ENCODE measurements at places on chromosomes 7 and 10.
A peak's percentile ranks its signal among the peaks of the same experiment; 100 is the strongest.

GRCh38 chr7:155741805-155742204, 70.5 kb downstream of the SHH start:
- no peak for DNase-seq

GRCh38 chr7:25855854-25856782, 295.9 kb upstream of the NFE2L3 start:
- DNase-seq: no peak

DNA sequence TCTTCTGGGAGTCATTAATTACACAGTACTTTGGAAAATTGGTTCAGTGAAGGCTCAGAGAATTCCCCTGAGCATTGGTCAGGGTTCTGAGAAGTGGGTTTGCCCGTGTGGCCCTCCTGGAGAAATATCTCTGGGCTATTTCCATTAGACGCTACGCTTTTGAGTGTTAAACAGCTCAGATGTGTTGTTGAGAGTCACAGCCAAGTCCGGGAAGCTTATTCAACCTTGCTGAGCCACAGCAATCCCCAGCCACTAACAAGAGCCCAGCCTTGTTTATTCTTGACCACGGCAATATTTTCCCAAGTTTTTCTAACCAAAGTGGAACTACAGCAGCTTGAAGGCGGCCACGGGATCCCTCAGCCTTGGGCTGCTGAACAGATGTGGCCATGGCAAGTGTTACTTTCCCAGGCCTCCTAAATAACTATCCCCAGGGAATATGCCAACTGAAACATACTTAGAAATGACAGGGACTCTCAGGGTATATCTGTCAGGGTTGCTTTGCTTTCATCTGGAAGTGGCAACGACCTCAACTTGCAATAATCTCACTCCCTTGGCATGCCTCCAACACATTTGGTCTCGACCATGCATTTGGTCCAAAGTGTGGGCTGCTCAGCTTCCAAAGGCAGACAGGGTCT, 214.7 kb downstream of the EMX2 start:
- DNase-seq: no peak

GRCh38 chr10:47349941-47350371, 1.8 kb downstream of the RBP3 start:
- DNase-seq: no peak

GRCh38 chr7:69598487-69599285, 411 bp downstream of the AUTS2 start:
- DNase-seq: no peak

- no peak for DNase-seq
These were observed 14.2 kb upstream of the NMT2 start for GRCh38 chr10:15182540-15183207.

DNA sequence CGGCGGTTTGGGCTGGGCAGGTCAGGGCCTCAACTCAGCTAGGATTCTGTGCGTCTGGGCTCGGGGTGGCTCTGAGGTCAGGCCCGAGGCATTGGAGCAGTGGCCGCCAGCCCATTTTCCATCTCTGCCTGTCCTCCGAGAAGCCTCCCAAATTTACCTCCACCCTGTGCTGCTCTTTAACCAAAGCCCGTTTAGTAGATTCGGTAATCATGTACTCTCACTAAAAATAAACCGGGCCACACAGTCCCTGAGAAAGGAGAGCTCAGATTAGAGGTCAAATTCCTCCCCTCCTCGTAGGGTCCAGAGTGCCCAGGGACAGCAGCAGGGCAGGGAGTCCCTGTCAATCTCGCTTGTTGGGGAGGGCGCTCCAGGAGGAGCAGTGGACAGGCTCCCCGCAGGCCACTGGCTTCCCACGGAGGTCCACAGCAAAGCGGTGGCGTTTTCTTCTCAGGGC, 88.7 kb upstream of the CHST15 start:
- DNase-seq: no peak

- no peak for DNase-seq
These were observed 144.7 kb upstream of the SEMA3A start for GRCh38 chr7:84339306-84339705.

- DNase-seq: no peak
These were observed 21.3 kb upstream of the CLDN4 start for GRCh38 chr7:73809467-73809951.

GRCh38 chr10:113524120-113524519, 28.7 kb upstream of the HABP2 start:
- DNase-seq: no peak

DNA sequence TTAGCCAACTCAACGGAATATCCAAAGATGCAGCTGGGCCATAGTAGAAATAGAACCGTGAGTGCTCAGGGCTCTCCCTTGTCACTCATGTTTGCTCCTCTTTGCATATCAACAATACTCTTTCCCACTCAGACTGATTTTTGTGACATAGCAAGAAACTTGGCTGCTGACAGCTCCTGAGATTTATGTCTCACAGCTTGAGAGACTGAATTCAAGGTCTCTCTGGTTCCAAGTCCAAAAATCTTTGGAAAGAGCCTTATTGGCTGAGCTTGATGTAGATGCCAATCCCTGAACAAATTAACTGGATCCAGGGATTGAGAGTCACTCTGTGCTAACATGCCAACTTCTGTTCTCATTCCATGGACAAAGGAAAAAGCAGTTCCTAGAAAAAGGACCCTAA, 30.4 kb downstream of the LSM5 start:
- DNase-seq: no peak

DNA sequence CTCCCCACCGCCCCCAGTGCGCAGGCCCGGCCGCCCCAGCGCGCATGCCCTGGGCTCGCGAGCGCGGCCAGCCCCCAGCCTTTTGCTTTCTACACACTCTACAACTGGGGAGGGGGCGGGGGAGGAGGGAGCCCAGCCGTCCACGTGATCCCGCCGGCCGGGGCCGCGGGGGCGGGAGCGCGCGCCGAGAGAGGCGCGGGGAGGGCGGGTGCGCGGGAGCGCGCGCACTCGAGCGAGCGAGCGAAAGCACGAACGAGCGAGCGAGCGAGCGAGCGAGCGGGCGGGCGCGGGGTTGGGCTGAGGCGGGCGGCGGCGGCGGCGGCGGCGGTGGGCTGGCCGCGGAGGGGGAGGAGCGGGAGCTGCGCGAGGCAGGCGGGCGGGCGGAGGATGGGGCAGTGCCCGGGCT, at the start of gene AUTS2:
Gene AUTS2, plus strand, starts transcription at position 395 of the 406 bp plus-strand sequence. CDS start 1,179 bp downstream, outside the sequence.
- peak; percentile 54 for DNase-seq

DNA sequence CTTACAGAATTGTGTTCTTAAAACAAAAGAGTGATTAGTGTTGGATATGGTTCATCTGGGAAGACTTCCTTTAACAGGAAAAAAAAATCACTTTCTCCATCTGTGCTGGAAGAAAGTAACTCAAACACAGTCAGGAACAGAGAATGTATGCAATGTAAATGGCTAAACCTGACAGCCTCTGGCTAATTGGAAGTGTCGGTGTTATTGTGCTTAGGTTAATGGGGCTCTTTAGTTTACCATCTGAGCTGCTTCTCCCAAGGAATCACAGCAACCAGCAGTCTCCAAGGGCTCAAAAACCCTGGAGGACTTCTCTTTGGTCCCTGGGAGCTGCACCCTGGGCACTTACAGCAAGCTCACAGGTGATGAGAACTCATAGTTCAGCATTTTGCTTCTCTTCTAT, 724.5 kb downstream of the LRMDA start:
- no peak for DNase-seq

DNA sequence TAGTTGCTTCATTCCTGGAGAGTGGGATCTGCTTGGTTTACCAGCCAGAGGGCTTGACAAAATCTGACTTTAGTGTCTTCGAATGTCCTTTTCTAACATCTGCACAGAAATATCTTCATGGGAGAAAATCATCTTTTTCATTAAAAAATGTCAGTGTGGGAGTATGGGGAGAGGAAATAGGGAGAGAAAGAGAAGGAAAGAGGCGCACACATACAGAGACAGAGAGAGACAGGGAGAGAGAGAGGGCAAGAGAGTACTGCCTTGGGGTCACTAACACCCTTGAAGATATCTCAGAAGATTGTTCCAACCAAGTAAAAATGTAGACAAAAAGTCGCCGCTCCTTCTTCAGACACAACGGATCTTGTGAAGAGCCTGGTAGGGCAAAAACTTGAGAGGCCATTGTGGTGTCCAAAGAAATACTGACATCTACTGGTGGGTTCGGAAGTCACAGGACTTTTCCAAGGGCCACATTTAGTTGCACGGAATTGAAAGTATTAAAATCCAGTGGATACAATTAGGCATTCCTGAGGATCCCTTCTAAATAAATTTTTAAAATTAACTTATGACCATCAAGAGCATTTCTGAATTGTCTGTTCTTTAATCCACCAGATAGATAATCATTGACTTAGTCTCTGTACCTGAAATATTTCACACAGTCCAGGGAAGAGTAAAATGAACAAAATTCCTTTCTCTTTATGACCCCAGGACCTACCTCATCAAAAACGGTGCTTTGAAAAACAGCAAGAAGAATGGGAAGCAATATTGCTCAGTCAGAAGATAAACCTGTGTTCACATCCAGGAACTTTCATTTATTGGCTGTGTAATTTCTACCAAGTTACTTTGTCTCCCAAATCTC, 29.7 kb downstream of the VIM start:
- peak; percentile 67 for DNase-seq

DNA sequence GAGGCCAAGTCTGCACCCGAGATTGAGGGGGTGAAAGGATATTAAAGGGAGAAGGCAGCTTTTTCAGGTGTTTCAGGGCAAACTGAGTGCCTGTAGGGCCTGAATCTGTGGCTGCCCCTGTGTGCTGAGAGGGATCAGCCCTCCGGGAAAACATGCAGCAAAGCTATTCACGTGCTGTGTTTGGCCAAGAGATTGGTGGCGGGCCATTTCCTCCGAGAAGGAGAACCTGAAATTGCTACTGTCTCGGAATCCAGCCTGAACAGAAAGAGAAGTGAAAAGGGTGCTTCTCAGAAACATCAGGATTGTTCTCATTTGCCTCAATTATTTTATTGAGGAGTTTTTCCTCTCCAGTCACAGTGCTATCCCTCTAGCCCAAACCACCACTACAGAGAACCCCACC, 16.0 kb downstream of the GIMAP5 start:
- no peak for DNase-seq

DNA sequence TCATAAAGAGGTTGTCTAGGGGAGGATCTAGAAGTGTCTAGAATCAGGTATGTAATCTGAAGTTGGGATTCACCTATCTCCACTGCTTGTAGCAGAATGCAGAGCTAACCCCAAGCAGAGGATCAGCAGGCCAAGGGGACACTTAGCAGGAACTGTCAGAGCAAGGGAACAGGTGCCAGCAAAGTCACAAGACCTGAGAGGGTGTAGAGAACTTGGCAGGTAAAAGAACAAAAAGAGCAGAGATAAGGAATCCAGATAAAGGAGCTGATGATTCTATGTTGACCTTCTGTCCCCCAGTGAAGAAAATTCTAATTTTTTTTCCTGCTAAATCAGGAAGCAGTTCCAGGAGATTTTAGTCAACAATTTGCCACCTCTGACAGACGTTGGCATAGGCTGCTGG, 91.4 kb upstream of the CCDC71L start:
- DNase-seq: no peak

GRCh38 chr7:112023786-112024185, 182.4 kb downstream of the DOCK4 start:
- no peak for DNase-seq

GRCh38 chr7:98733036-98733435, 116.0 kb downstream of the NPTX2 start:
- DNase-seq: peak; percentile 63

DNA sequence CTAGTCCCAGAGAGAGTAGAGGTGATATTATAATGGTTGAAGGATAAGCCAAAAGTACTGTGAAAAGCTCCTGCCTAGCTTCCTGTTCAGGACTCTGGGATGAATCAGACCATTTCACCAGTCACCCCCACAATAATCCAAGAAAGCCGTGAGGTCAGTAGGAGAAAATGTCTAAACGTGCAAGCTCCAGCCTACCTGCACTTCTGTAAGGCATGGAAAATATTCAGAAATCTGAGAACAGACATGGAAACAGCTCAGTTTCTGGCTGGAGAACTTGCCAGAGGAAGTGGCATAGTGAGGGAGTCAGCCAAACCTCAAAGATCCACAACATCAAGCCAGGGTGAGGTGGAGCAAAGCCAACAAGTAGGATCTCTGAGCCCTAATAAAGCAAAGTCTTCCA, 58.2 kb downstream of the ELAPOR2 start:
- DNase-seq: no peak

DNA sequence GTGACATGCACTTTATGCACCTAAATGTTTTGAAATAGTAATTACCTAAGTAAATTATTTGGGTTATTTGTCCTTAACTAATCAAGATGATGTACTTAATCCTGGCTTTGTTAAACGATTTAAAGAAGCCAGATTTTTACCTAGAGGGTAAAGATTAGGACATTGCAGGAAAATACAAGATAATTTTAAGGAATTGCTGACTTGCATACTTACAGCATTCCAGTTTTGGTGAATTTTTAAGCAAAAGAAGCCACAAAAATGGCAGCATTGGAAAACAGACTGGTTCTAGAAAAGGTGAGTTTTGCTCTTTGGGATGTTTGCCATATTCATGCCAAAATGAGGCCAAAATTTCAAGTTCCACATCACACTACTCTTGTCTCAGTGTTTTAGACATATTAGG, 33.4 kb downstream of the BCAP29 start:
- DNase-seq: no peak

- no peak for DNase-seq
These were observed 66.8 kb downstream of the LANCL2 start for GRCh38 chr7:55431898-55432297.

- DNase-seq: peak; percentile 49
These were observed 177.6 kb downstream of the GNAI1 start for GRCh38 chr7:80312139-80312661.

GRCh38 chr7:155581107-155581830, 34.9 kb upstream of the CNPY1 start:
- DNase-seq: no peak

DNA sequence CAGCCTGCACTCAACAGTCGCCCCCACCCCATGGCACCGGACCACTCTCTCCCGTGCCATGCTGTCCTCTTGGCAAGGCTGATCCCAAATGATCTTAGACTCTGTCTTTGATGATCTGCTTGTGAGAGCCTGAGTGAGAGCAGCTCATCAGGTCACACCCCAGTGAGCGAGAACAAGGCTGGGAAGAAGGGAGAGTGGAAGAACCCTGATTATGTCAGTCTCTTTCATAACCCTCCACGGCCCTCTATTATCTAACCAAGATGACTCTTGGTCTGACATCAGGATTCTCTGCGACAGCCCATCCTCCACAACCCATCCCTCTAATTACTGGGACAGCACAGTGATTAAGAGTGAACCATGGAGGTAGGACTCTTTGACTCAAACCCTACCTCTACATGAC, 53.1 kb upstream of the C7orf33 start:
- no peak for DNase-seq

DNA sequence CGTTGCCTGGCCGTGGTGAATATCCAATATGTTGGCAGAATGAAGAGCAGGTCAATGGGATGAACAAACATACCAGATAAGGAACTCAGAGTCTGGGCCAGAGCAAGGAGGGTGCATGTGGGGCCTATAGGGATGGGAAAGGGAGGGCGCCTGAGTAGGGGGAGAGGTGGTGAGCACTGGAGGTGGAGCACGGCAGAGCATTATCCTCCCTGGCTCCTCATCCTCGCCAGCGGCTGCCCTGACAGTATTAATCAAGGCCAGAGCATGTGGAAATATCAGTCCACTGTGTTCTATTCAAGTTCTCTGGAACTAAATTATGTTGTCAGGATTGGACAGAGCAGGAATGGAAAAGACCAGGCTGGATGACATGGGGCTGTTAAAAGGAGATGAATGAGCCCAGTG, 254.8 kb upstream of the ZMIZ1 start:
- no peak for DNase-seq

Measured in activated naive CD4-positive, alpha-beta T cell treated with anti-CD3 and anti-CD28 coated beads for 36 hours (primary cell).